ENCODE measurements at places on chromosomes 16 and 17.

DNA sequence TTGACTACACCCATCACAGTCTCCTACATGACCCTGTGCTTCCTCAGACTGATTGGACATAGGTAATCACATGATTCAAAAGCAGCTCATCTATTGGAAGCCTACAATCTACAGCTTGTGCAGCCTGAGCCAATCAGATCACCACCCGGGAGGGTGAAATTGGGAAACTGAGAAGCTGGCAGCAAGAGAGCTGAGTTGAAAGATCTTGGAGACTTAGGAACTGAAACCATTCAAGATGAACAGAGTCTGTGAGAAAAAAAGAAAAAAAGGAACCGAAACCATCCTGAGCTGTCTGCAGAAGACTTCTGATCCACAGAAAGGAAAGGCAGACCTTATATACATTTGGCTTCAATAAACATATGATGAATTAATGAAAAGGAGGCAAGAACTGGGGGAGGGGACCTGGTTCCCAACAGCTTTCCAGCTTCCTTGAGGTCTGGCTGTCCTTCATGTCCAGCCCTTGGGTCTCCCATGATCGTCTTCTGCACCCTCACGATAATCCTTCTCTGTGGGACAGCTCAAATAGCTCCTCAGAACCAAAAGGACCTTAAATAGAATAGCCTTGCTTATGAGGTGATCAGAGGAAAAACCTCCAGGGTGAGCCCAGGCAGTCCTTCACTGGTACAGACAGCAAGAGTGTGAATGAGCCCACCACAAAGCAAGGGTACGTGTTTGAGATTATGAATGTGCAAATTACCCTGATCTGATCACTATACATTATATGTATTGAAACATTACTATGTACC, 32.6 kb downstream of the PLXDC1 start:
- DNase-seq: no peak

GRCh38 chr16:89295915-89296314, 78.4 kb downstream of the ZNF778 start:
- DNase-seq: no peak

DNA sequence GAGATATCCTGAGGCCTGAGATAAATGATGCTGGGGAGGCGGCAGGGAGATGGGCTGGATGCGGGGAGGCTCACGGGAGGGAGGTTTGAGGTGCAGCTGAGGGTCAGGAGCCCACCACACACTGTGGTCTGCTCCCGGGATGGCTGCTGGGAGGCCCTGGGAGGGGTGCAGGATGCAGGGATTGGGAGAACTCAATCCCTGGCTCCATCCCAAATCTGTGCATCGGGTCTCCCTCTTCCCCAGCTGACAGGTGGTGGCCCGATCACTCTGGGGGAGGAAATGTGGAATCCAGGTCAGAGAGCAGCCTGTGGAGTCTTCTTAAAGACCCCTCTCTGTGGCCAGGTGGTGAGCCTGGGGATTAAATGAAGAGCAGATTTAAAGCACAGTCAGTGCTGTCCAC, 12.0 kb downstream of the PHB1 start:
- DNase-seq: no peak

GRCh38 chr17:65527381-65527780, 34.1 kb downstream of the AXIN2 start:
- no peak for DNase-seq

GRCh38 chr17:33363475-33363874, 70.4 kb upstream of the ASIC2 start:
- DNase-seq: no peak

DNA sequence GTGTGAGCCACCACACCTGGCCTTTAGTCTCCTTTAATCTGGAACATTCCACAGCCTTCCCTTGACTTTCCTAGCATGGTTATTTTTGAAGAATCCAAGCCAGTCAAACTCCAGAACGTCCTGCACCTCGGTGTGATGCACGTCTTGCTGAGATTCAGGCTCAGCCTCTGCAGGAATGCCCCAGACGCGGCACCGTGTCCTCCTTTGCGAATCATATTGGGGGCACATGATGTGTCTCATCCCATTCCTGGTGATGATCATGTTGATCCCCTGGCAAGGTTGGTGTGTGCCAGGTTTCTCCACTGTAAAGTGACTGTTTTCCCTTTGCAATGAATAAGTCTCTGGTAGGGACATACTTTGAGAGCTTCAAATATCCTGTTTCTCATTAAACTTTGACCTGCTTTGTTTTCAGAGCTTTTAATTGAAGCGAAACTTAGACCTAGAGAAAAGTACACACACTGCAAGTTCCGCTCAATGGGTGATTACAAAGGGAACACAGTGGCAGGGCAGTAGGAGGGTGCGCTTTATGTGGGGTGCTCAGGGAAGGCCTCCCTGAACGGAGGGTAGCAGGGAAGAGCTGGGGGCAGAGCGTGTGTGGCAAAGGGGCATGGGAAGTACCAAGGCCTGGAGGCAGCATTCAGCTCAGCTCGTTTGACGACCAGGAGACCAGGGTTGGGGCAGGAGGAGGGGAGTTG, 9.6 kb upstream of the ATP2C2 start:
- DNase-seq: no peak

- no peak for DNase-seq
These were observed 16.2 kb downstream of the CA4 start for GRCh38 chr17:60165971-60166370.

GRCh38 chr16:67170168-67170948, at the start of gene NOL3:
NOL3 (plus strand) TSS chr16:67170538.
- DNase-seq: peak; percentile 35
